ENCODE measurements at places on chromosomes 11 and 22.

- DNase-seq, result no peak
Observed at GRCh38 chr11:121757480-121758125, 304.8 kb upstream of the SORL1-AS1 start.

GRCh38 chr11:56172256-56172830 is 4.1 kb upstream of the OR5J2 start:
- DNase-seq, result no peak

- DNase-seq, result peak; percentile 89
Observed at GRCh38 chr11:117818041-117818873, 6.3 kb downstream of the FXYD2 start.

DNA sequence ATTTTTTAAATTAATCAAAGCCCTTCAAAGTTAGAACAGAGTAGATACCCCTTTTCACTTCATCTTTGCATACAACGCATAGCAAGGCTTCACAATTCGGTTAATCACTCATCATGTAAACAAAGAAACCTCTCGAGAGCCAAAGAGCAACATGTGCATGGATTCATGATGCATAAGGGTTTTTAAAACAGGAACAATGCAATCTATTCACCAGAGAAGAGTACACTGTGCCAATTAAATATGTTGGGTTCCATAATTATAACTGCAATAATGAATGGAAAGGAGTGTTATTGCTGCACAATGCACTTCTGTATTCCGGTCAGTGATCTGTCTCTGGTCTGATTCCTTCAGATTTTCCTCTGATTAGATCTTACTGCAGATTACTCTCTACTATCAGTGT is 45.3 kb downstream of the CADM1 start:
- no peak for DNase-seq

DNA sequence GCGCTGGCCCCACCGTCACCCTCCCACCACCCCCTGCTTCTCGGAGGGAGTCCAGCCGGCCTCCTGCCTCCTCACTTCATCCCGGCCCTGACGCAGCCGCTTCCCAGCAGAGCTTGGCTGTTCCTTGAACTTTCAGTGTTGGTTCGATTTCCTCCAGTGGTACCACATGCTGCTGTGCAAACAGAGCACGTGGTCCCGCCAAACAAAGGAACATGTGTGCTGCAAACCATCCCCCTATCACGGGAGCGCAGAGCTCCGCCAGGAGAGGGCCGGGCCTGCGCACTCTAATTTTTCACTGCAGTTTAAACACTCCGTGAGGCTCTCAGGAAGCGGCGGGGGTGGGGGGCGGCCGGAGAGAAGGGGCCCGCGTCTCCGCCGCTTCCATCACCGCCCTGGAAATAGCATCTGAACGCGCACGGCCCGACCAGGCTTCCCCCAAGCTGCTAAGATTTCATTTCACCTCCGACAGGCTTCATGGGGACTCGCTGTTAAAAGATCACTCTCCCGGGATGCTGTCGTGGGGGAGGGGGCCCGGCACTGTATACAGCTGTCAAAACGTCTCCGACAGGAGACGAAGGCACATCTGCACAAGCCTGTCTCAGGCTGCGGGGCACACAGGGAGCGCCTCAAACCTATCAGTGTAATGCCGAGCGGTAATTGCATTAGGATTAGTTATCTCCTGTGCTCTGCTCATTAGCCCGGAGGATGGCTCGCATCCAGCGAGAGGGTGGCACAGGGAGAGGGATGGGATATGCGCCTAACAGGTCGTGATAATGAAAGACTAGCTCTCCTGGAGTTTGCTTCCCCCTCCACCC is 269.9 kb upstream of the SORL1-AS1 start:
- peak; percentile 9 for DNase-seq

GRCh38 chr11:118928870-118929500 is 3.3 kb upstream of the BCL9L start:
- no peak for DNase-seq

- DNase-seq, result no peak
Observed at GRCh38 chr11:66907751-66908630, 50.2 kb downstream of the PC start.

GRCh38 chr11:120781486-120782120 is 242.3 kb upstream of the TBCEL start:
- DNase-seq, result no peak

GRCh38 chr11:47248304-47248663 is 330 bp downstream of the ACP2 start:
- DNase-seq, result no peak
